Breast epithelium (tissue), 4 donors: ENCODE measurements at places on chromosomes 4 and X. TPM values are rescaled to one million over a fixed set of nuclear protein-coding genes. Genes with fewer than 3 reads are reported as not detected.

DNA sequence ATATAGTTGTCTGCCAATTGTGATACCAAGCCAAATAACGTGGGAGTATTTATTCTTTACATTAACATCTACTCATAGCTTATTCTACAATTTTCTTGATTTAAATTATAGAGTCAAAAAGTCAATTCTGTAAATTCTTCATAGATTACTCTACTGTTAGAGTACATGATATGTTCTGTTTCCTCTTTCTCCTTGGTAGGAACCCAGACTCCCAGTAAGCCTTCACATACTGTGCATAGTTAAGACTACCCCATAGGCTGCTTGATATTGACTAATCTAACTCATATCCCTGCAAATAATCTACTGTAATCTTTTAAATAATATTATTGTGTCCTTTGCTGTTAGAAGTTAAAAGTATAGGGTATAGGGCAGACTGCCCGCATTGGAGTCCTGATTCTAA lies 35.4 kb downstream of the BANK1 start:
- no peak for DNase-seq

DNA sequence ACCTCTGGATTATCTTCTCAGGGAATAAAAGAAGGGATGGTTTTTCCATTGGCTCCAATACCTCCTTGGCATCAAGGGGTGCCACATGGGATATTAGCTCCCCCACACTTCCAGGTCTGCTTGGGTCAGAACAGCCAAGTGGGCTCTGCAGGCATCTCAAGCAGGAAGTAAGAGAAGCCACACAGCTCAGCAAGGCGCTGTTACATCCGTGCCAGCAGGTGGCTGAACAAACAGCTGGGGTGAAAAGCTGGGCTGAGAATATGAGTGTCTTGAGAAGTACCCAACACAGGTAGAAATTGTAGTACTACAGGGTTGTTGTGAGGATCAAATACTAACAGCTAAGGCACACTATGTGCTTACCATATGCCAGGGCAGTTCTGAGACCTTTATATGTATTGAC lies 76.7 kb upstream of the TMEM150C start:
- no peak for DNase-seq

- DNase-seq = no peak
Observed at GRCh38 chr4:139973015-139973414, 181.0 kb downstream of the MAML3 start.

DNA sequence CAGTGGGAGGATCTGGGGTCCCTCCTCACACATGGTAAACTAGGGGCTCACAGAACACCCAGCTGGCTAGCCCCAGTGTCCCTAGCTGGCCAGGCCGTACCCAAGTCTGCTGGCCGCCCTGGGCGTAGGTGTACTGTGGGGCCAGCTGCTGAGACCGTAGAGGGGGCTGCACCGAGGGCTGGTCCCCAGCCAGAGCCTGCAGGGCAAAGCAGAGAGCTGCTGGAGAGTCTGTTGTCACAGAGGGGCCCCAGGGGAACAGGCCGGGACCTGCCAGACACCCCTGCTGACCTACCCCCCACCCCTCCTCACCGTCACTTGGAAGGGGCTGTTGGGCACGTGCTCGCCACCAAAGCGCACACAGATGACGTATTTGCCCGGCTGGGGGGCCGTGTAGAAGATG lies 19.9 kb downstream of the FLNA start:
- no peak for DNase-seq

DNA sequence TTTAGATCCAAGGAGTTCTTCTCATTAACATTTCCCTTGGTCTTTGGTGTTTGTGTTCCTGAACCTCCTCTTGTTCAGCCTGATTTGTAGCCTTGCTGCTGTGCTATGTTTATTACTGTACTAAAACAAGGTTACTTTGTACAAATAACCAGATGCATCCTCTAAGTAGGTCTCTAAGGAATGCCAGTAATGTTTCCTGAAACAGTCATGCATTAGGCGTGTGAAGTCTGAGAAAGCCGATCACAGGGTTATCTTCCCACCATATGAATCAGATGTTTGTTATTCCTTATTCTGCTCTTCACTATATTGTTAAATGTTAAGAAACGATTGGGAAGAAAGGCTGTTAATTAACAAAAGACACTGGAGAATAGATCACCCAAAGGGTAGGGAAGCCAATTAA lies 66.9 kb downstream of the GALNTL6 start:
- DNase-seq = no peak

- DNase-seq = no peak
Observed at GRCh38 chr4:186934244-186934643, 210.6 kb upstream of the FAT1 start.

DNA sequence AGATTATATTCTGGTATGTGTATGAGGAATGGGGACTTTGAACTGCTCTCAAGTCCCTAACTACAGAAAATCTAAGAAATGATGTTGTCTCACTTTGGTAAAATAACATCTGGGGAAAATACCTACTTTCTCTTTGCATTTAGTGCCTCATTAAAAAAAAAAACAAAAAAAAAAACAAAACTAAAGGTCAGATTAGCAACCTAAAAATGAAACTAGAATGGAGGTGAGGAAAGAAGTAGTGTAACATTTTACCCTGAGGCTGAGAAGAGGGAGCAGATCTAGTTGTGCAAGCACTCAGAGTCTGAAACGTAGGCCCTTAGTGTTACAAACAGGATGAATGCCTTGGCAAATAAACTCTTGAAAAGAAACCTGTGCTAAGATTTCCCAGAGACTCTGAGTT lies 56.0 kb downstream of the VGLL1 start:
- no peak for DNase-seq

DNA sequence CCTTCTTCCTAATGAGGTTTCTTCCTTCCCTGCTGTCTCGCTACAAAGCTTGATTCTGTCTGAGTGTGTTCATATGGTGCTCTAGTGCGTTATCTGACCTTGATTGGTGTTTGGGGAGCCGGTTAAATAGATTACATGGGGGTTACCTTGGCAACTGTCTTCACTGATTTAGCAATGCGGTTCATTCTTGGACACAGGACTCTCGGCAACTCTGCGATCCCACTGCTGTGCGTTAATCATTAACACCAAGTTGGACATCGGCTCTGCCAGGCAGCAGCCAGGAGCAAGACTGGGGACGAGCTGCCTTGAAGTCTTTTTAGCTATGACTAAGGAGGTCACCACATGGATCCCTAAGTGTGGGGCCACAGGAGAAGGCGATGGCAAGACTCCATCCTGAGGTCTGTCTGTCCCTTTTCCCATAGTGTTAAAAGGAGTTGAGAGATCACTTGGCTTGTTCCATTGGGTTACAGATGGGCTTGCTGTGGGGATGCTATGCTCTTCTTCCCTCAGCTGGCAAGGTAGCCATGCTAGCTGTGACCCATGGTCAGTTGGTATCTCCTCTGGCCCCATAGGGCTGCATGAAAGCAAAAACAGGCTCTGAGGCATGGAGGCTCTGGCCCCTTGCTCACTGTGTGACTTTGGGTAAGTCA lies 93.4 kb upstream of the MAMLD1 start:
- DNase-seq = no peak

DNA sequence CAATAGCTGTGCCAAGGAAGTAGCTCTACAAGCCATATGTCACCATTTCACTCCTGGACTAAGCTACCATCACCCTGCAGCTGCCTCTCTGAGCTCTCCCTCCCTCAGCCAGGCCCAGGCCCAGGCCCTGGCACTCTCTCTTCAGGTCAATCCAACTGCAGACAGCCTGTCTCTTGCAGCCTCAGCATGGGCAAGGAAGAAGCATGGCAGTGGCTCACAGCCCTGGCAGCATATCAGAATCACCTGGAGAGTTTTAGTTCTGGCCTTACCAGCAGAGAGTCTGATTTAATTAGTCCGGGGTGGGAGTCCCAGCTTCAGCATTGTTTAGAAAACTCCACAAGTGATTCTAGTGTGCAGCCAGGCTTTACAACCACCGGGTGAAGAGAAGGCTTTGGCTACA lies 31.5 kb downstream of the NALF2 start:
- no peak for DNase-seq

GRCh38 chr4:20658456-20658855 lies 41.8 kb upstream of the PACRGL start:
- DNase-seq = no peak

GRCh38 chr4:184740980-184741391 lies 7.1 kb upstream of the CENPU start:
- DNase-seq = no peak

GRCh38 chr4:183443655-183444213 lies 702 bp upstream of the CDKN2AIP start:
- no peak for DNase-seq

GRCh38 chr4:108531461-108531860 lies 88.9 kb upstream of the RPL34 start:
- DNase-seq = no peak

- no peak for DNase-seq
Observed at GRCh38 chr4:1789552-1789951, 3.5 kb upstream of the FGFR3 start.

- DNase-seq = no peak
Observed at GRCh38 chrX:149504226-149504914, 736 bp downstream of the IDS start.

DNA sequence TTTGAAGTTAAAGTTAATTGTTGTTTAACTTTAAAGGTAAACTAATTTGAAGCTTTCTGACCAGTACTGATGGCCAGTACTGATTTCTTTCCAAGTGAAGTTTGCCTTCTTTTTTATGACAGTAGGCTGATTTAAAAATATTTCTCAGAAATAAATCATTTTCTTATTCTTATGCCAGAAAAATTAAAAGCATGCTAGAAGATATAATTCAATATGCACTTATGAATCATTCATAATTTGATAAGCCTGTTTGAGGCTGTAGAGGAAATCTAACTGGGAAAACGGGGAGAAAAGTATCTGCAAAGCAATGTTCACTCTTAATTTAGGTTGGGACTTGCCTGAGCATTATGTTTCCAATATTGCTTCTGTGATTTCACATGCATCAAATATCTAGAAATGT lies 1112.0 kb upstream of the INTU start:
- DNase-seq = no peak

DNA sequence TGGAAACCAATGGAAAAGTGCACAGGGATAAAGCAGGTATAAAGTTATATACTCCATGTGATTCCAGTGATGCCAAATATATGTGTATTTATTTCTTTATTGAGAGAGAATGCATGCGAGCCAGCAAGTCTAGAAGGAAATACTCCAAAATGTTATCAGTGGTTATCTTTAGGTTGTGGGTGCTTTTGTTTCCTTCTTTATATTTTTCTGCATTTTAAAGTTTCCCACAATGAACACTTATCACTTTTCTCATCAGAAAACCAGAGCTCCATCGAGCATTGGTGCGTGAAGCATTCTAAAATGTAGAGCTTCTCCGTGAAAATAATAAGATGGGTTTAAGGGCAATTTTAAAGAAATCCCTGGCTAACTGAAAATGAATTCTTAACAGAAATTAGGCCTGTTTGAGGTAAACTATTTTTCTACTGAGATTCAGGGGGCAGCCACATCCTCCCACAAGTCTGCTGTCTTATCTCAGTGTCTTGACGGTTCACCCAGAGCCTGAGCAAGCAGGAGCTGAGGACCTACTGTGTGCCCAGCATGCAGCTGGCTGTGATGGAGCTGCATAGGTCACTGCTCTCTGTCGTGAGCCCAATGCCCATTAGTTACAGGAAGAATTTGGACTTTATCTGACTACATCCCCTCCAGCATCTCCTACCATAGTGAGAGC lies 18.7 kb upstream of the CD40LG start:
- DNase-seq = no peak

- no peak for DNase-seq
Observed at GRCh38 chr4:158610790-158611189, 60.9 kb downstream of the C4orf46 start.

- no peak for DNase-seq
Observed at GRCh38 chr4:140529434-140529833, 5.5 kb downstream of the ELMOD2 start.

DNA sequence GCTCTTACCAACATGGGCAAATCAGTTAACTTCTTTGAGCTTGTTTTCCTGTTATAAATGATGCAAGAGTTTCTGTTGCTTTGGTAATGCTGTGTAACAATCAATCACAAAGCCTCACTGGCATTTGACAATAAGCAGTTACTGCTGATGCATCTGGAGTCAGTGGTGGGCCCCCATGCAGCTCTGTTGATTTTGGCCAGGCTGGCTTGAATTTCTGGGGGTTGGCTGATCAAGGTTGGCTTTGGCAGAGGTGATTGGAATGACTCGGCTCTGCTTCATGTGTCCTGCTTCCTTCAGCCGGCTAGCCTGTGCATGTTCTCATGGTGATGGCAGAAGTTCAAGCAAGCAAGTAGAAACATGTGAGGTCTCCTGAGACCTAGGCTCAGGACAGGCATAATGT lies 90.4 kb downstream of the PHEX start:
- DNase-seq = no peak

DNA sequence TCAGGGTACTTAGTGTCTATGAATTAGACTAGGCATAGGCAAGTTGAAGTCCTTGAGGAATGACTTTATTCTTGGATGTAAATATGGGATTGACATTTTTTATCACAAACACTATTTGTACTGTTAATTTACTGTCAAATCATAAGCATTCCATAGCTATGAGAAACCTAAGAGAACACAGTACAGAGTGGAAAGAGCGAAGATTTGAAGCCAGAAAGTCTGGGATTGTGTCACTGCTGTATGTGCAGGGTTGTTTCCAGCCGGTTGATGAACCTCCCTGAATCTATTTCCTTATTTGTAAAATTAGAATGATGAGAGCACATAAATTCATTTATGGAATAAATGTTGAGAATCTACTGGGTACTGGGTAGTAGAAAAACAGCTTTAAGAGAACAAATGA lies 14.4 kb upstream of the KLHL5 start:
- no peak for DNase-seq

DNA sequence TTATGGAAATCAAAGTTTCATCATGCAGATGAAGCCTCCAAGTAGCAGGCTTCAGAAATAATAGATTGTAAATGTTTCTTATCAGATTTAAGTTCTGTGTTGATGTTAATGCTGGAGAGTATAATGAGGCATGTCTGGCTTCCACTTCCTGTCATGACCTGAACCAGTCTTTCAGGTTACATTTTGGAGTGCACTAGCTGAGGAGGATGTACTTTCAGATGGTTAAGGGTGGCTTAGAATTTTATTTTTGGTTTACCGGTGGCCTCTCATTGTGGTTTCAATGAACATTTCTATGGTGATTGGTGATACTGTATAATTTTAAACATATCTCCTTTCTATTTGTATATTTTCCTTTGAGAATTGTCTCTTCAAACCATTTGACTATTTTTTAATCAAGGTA lies 890.4 kb downstream of the SH3BGRL start:
- no peak for DNase-seq

DNA sequence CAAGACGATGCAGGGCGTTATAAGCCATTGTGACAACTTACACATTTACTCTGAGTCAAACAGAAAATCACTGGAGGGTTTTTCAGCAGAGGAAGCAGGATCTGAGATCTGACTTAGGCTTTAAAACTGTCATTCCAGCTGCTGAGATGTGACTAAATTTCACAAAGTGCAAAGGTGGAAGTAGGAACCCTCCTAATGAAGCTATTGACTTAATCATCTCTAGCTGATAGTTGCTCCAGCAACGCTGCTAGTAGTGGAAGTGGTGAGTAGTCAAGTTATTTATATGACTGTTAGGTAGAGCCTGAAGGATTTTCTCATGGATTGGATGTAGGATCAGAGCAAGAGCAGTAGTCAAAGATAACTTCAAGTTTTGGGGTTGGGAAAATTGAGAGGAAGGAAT lies 218.6 kb downstream of the GRID2 start:
- no peak for DNase-seq

The WWC2 gene
- total RNA-seq = 40.4 TPM

The RAB41 gene
- not detected for total RNA-seq

The DNAAF6 gene
- not detected for total RNA-seq

The TMEM144 gene
- total RNA-seq = 50.1 TPM

The DIAPH2 gene
- 66.4 TPM for total RNA-seq

The UGT2B10 gene
- total RNA-seq = not detected

The PDE6B gene
- 8.5 TPM for total RNA-seq

The STAP1 gene
- not detected for total RNA-seq

The FRMPD4 gene
- under 0.01 TPM for total RNA-seq

The ABLIM2 gene
- 4.8 TPM for total RNA-seq

The GPR143 gene
- 3.6 TPM for total RNA-seq

The NXT2 gene
- 12.3 TPM for total RNA-seq
